Posterior vena cava (tissue), 2 donors: ENCODE measurements at places on chromosomes 2 and 18. TPM values are rescaled to one million over a fixed set of nuclear protein-coding genes. Genes with fewer than 3 reads are reported as not detected.

C1D gene
- total RNA-seq, result 18.9 TPM

GKN1 gene
- total RNA-seq, result not detected

ANTXR1 gene
- total RNA-seq, result 147 TPM

FOXD4L1 gene
- total RNA-seq, result not detected

GRCh38 chr18:62186499-62186773 lies 420 bp downstream of the PIGN start:
- DNase-seq, result no peak

DNA sequence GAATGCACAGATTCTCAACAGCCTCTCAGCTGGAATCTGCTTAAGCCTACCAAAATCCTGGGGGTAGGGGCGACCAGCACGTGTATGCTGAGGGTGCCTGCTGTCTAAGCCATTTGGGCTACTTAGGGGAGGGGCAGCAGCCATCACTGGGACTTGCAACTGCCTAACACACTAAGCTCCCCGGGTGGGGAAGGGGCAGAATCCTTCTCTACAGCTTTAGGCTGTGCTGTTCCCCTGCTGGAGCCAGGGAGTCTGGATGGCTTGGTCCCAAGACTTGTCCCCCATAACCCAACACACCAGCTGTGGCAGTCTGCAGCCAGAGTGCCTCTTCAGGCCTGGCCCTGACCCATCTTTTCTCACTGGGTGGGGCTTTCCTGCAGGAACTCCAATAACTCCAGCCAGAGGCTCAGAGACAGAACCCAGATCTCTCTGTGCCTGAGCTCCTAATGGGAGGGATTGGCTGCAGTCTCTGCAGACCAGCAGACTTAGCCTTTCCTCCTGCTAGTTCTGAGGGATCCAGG lies 305.4 kb upstream of the RND3 start:
- DNase-seq, result no peak

DNA sequence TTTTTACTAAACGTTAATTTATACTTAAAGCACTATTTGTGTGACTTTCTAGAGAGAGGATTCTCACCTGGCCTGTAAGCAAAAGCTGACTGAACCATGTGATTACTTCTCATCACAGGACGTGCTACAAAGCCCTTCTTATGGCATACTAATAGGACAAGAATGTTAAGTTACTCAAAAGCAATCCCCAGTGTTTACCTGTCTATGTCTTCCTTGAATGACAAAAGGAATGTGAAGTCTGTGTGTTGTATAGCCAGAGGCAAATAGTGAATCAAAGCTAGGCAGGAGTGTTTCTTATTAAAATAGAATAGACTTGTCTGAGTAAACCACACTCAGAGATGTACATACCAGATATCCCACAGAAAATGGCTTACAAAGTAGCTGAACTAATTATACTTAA lies 1465.5 kb downstream of the SUCLG1 start:
- no peak for DNase-seq

- no peak for DNase-seq
Observed at GRCh38 chr2:8238521-8239230, 443.2 kb upstream of the ID2 start.

DNA sequence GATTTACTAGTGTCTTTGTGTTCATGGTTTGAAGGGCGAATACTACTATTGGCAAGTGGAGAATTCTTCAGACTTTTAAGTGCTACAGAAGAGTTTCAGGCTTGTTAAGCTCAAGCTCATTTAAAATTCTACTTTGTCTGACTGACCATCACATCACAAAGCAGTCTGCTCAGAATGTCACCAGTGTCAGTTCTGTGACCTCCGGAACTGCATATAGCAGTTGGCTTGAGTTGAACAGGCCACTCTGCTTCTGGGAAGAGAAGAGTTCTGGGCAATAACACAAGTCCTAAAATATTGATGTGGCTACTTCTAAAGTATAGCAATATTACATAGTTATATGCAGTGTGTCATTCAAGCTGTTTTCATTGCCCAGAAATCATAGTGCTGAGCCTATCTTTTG lies 245.0 kb upstream of the BOD1L2 start:
- DNase-seq, result no peak

DNA sequence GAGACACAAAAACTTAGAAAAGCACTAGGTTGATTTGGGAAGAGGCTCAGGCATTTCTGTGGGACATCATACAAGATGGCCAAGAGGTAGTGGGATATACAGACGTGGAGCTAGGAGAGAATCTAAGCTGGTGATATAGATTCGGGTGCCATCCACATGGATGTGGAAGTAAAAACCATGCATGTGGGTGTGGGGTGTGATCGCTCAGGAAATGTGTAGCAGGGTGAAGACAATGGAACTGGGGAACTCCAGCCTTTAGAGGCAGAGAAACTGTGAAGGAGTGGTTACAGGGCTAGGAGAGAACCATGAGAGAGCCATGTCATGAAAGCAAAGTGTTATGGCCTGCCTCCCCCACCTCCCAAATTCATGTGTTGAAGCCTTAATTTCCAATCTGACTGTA lies 43.0 kb upstream of the CTLA4 start:
- no peak for DNase-seq
